Fibroblast of skin of abdomen (primary cell): ENCODE measurements at places on chromosomes 2 and 18.

DNA sequence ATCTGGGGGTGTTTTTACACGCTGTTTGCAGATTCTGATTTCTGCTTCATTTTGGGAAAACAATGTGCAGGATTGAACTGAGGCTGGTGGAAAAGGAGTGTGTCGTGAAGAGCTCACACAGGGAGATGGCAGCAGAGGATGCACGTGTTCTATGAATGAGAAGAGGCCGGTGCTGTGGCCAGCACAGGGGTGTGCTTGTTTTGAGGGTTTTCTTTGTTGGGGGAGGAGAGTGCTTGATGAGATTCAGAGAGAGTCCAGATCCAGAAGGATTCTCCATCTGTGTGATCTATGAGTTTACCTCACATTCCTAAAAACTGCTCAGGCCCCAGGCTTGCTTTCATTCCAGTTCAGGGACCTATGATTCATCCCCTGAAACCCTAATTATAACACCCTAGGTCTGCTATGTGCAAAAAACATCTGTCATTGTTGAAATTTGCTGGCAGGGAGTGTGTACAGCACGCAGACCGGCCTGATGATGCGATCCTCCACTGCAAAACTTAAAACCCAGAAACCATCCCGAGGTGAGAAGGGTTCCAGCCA, 12.1 kb downstream of the TGFA start:
- peak; percentile 55 for DNase-seq

- DNase-seq = peak; percentile 22
These were observed 319.6 kb upstream of the TCF4 start for GRCh38 chr18:55907453-55908175.

DNA sequence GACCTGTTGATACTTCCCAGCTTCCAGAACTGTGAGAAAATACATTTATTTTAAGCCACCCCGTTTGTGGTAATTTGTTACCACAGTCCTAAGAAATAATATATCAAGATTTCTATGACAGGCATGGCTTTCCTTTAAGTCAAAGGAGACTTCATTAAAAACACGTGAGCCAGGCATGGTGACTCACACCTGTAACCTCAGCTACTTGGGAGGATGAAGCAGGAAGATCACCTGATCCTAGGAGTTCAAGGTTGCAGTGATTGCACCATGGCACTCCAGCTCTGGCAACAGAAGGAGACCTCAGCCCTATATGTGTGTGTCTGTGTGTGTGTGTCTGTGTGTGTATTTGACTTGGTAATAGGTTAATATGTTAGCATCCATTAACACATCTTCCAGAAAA, 69.8 kb upstream of the SCN7A start:
- no peak for DNase-seq

GRCh38 chr2:196276421-196276820, 105.0 kb upstream of the STK17B start:
- DNase-seq = no peak

GRCh38 chr2:227238238-227239237, 74.1 kb downstream of the COL4A3 start:
- DNase-seq = peak; percentile 50

DNA sequence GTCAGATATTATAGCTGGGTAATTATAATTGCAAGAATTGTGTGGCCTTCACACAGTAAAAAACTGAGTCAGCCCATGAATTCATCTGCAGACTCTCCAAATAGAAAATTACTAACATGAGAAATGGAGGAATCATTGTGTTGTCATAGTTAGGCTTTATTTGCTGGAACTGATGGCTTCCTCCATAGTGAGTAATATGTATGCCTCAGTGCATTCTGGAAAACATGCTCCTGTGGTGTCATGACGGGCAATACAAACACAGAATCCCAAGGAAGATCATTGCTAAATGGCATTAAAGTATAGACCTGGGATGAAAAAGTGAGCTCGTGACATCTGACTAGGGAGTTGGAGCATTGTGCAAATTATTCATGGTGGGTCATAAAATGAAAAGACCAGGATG, 23.6 kb upstream of the NMS start:
- no peak for DNase-seq

DNA sequence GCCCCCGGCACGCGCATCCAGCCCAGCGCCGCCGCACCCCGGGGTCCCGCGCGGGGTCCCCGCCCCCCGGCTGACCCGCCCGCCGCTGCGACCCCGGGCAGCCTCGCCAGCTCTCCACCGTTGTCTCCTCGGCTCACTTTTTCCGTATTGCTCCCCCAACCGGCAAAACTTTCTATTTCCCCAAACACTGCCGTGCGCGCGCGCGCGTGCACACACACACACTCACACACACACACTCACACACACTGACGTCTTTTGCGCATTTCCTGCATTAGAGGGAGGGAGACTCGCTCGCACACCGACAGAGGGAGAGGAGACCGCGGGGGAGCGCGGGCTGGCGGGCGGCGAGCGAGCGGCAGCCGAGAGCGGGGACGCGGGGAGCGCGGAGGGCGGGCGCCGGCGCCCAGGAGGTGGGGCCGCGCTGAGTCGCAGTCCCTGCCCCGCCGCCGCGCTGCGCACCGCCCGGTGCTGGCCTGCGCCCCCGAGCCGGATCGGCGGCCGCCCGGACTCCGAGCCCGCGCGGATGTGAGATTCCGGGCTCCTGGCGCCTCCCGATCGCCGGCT, 542 bp upstream of the PRKCE start:
- peak; percentile 99 for DNase-seq

- DNase-seq = no peak
These were observed 170.0 kb downstream of the CTIF start for GRCh38 chr18:48708807-48709206.

DNA sequence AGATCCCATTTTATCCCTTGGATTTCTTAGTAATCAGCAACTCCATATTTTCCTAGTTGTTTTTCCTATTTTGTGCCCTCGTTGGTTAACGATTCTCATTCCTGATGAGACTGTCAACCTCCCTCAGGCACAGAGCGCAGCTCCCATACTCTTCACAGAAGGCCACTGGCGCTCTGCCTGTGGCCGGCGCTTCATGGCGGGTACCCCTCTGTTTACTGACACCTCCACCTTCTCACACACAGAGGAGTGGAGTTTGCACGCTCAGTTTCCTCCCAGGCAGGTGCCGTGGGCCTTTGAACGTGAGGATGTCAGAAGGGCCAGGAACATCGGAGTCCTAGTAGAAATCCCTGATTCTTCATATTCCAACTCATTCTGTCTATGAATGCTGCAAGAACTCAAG, 139.0 kb downstream of the MBP start:
- no peak for DNase-seq

GRCh38 chr2:143607231-143608062, 478.2 kb downstream of the ARHGAP15 start:
- DNase-seq = peak; percentile 24

DNA sequence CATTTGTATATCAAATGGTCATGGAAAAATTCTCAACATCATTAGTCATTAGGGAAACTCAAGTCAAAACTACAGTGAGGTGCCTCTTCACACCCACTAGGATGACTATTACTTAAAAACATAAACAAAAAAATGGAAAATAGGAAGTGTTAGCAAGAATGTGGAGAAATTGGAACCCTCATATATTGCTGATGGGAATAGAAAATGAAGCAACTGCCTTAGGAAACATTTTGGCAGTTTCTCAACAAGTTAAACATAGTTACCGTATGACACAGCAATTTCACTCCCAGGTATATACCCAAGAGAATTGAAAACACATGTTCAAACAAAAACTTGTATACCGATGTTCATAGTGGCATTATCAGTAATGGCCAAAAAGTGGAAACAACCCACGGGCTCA, 18.1 kb upstream of the CYP26B1 start:
- peak; percentile 45 for DNase-seq

DNA sequence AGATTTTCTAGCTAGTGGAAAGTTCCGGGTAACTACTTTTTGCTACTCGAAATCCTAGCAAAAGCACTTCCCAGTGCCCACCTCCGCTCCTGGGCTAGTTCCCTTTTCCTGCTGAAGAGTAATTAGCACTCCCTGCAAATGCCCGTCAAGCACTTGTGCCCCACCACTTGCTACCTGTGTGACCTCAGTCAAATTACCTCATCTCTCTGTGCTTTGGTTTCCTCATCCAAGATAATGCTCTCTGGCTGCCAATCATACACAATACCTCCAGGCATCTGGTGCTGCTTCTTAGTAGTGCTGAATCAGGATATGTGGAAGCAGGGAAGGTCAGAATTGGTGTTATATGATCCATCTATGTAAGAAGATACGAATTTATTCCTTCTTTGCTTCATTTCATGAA, 102.1 kb upstream of the CDCA7 start:
- no peak for DNase-seq

- DNase-seq = no peak
These were observed 15.6 kb upstream of the CXCR4 start for GRCh38 chr2:136133586-136133985.

DNA sequence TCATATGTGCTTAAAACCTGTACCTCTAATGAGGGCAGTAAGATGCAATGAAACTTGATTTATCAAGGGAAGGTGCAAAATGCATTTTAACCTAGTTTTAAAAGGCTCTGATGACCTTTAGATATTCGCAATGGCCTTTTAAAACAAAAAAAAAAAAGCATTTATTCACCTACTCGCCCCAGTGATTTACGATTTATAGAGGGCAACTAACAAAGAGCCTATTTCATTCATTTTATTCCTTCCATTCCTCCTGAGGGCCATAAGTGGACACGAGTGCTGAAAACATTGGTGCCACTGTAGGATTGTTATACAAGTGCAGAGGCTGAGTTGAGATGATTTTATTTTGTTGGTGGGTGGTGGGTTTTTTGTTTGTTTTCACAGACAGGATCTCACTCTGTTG, 48.1 kb downstream of the RNF152 start:
- DNase-seq = no peak

GRCh38 chr2:159553727-159554126, 62.6 kb downstream of the BAZ2B start:
- DNase-seq = no peak

- DNase-seq = peak; percentile 26
These were observed 55.9 kb downstream of the RELCH start for GRCh38 chr18:62242955-62243354.

DNA sequence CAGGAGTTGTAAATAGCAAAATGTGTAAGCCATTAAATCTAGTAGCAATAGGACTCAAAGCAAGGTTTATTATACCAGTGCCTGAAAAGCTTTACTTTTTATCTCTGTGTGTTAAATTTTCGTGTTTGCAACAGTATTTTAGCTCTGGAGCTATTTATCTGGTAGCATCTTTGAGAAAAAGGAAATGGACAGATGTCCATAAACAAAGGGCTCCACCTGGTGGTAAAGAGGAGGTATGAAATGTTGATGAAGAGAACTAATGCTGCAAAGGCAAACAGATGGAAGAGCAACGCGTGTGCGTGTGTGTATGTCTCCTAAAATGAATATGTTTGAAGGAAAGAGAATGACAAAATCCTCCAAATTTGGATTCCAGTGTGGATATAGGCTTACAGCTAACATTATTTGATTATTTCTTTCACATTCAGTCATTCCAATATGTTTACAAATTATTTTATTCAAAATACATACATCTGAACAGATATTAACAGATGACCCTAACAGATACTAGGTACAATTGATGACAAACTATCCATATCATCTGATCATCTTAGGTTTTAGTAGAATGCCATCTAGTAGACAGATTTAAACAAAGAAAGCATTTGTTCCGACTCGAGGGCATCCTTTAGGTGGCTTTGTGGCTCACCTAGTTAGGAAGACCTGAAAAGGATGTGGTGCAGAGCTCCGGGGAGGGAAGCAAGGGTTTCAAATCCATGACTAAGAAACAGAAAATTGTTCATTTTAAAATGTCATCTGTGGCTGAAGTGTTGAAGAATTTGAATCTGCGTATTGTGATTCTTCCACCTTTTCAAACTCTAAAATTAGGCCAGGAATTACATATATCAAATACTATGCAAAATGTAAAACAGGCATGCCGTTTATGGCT, 383.3 kb downstream of the MTX2 start:
- peak; percentile 76 for DNase-seq

DNA sequence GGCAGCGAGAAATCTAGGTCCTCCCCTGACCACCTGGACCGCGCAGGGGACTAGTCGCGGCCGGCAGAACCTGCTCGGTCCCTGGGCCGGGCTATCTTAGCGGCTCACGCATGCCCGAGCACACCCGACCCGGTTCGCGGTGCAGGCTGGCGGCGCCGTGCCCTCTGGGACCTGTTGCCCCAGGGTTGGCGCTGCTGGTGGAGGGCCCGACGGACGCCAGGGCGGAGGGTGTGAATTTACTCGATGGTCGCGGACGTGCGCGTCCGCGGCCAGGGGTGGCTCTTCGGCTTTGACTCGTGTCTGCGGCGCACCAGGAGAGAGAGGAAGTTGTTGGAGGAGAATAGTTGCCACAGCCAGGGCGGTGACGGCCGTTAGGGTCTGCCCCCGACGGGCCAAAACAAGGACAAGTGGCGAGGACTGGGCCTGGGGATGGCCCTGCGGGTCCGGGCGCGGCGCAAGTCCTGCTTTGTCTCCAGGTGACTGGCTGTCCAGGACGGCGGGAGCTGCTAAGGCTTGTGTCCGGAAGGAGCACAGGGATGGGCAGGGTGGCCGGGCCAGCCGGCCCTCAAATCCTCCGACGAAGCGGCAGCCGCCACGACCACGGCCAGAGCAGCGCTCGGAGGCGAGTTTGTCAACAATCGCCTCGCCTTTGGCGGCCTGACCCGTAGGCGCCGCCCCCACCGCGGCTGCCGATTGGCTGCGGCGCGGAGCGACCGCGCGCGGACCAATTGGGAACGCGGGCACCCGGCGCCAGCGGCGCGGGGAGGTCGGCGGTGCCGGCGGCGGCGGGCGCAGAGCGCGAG, 1.3 kb downstream of the BCL2L11 start:
- peak; percentile 88 for DNase-seq

DNA sequence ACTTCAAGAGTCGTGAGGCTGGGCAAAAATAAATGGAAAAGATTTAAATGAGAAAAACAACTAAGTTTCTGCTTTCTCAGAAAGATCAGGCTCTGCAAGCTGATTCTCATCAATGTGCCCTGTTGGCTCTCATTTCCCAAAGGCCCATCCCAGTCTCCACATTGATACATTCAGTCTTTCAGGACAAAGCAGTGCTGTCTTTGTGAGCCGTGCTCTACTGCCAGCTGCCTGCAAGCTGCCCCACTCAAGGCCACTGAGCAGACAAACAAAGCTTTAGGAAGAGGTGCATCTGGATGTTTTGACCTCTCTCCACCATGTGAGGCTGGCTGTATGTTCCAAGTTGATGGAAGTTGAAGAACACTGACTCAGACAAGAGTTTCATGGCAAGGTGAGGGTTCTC, 48.8 kb downstream of the FSHR start:
- no peak for DNase-seq

DNA sequence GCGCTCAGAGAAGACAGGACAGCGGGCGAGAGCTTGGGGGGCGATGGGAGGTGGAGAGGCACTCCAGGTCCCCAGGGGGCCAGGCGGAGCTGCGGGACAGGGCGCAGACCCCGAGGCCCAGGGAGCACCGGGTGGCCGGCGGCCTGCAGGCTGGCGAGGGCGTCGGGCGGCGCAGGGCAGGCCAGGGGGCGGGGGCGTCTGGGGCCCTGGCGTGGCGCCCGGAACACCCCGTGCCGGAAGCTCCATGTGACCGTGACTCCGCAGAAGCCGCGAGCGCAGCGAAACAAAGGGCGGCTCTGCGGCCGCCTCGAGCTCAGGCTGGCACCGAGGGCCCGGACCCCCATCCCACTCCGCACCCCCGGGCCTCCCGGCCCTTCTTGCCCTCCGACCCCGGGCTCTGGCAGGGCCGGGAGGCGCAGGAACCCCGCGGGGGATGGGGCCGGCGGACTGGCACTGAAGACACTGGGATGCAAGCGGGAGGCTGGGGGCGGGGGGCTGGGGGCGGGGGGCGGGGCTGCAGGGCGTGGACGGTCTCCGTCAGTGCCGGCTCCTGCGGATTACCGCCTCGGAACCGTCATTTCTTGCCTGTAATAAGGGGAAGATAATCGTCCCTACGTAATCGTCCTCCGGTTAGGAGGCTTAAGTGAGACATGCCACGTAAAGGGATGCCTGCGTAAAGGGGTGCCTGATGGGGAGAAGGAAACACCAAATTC, 19.1 kb downstream of the SH2D6 start:
- DNase-seq = peak; percentile 74

GRCh38 chr18:48828691-48829442, 121.9 kb downstream of the SMAD7 start:
- DNase-seq = no peak
